Inflammatory macrophage treated with lipopolysaccharide for 1 hour (primary cell): ENCODE measurements at places on chromosomes 7 and 10.

DNA sequence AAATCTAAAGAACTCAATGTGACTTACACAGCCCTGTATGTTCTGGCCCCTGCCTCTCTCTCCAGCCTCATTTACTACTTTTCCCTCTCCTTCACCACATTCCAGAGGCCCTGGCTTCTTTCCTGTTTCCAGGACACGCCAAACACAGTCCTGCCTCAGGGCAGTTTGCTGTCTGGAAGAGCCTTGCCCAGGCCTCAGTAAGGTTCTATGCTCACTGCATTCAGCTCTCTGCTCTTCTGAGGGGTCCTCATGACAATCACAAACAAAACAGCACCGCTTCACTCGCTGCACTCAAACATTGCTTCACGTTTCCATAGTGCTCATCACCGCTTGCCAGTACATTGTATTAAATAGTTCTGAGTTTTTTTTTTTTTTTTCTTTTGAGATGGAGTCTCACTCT is 35.1 kb upstream of the GARS1 start:
- DNase-seq = no peak

GRCh38 chr7:157570531-157571200 is 233.9 kb downstream of the DNAJB6 start:
- DNase-seq = no peak

DNA sequence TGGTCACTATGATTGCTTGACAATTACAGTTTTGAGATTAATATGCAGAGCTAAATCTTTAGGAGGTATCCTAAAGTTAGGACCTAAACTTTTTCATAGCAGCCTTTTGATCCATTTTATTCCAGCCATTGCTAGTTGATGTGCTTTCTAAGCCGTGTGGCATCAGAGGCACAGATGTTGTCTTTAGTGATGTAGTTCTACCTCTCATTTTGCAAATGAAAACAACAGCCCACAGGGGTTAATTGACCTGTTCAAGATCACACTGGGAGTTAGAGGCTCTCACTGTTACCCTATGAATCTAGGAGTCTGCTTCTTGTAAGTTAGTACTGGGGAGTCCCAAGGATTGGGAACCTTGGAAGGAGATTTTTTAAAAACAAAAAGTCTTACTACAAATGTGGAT is 10.6 kb downstream of the AUTS2 start:
- no peak for DNase-seq

GRCh38 chr7:30646154-30646553 is 36.1 kb downstream of the CRHR2 start:
- no peak for DNase-seq

DNA sequence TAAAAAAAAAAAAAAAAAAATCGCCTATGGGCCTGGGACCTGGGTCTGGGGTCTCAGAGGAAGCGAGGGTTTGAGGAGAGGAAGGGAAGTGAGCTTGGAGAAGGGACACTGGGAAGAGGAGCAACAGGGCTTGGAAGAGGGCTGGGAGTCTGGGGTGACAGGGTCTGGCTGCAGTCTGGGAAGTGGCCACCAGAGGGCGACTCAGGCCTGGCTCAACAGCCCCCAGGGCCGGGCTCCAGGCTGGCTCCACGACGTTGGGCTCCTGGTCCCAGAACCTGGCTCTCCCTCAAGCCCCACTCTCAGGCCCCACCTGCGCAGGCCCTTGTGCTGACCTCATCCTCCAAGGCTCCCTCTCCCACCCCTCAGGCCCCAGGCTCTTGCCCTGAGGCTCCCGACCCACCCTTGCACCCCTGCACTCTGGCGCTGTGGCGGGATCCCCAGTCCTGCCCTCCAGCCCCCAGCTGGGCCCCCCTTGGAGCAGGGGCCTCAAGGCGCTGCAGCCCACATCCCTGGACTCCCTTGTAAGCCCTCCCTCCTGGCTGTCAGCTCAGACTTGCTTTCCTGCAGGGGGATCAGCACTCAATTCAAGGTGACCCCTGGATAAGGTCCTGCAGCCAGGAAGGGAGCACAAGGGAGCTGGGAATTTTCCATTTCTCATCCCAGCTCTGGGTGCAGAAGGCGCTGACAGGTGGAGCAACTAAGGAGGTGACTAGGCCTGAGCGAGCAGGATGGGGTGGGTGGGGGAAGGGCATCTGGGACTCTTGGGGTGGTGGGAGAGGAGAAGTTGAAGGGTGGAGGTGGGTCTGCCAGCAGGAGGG is 5.4 kb upstream of the SPACDR start:
- peak; percentile 43 for DNase-seq

DNA sequence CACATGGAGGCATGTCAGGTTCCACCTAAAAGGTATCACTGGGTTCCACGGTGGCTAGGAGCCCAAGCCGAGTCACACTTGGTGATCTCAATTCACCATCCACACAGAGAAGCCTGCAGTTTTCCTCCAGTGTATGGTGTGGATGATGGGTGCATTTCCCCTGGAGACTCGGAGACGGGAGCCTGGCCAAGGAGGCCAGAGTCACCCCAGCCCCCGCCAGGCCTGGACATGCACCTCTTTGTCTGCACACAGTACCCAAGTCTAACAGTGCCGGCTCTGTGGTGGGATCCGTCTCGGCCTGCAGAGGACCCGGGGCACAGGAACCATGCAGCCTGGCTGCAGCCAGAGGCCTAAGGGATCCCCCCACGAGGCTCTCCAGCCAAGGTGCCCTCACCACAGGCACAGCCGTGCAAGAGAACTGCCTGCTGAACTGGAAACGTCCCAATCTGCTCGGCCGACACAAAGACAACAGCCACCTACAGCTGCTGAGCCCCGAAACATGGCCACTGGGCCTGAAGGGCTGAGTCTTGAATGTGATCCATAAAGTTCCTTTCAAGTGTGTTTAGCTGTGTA is 75.2 kb downstream of the DIP2C start:
- DNase-seq = no peak

DNA sequence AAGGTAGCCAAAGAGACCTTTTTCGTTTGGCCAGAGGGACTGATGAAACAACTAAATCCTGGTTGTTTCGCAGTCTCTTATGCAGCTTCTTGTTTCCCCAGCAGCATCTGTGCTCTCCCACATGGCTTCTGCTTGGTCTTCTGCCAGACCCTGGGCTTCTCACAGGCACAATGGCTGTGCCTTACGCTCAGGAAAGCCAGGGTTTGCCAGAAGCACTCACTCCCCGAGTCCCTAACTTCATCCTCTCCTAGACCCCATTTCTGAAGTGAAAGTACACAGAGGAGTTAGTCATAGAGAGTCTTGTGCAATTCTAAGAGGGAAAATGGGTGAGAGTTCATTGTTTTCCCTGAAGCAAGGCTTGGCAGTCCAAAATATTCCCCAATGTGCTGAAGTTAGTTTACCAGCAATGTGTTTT is 121.7 kb downstream of the EVX1 start:
- DNase-seq = peak; percentile 61

DNA sequence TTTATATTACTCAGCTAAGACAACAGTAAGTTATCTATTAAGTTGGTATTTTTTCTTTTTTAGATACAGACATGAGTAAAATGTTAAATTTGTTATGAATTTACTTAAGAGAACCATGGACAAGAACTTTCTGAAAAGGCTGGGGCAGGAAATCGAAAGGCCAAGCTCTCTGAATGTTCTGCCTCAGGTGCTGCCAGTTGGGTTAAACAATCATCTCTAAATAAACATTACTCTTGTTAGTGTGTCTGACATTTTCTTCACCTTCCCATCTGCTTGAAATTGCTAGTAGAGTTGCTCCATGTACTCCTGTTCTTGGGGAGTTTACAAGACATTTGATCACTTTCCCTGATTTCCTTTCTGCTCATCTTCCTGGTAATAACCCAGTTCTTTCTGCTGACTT is 87.5 kb downstream of the ANKRD7 start:
- DNase-seq = no peak

DNA sequence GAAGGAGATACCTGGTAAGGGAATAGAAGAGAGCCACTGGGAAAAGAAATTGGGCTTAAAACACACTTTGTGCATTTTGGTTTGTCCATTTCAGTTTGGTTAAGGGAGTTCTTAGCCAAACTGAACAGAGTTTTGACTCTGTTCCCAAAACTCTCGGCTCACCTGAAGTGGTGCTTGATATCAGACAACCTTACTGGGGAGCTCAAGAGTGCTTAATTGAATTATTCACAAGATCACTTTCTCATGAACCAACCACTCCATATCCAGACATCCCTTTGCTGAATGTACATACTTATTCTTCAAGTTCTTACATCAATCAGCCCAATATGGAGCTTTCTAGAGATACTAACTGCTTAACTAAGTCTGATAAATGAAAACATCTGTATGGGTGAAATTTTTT is 413.1 kb downstream of the GRM8 start:
- no peak for DNase-seq

- no peak for DNase-seq
Observed at GRCh38 chr10:103079100-103079499, 114.0 kb downstream of the NT5C2 start.

DNA sequence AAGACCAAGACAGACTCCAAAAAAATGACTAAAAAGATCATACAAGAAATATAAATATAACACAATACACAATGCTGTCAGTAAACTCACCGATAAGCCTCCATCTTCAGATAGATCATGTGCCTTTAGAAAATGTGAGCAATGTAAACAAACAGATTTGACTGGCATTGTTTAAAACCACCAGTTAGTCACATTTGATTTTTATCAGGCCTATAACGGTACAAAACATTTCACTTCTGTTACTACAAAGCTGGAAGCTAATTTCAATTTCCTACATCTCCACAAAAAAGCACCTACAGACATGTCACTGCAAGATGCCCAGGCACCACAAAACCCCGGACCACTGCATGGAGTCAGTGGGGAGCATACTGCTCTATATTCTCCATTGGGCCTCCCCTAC is 18.9 kb downstream of the SGMS1 start:
- no peak for DNase-seq

DNA sequence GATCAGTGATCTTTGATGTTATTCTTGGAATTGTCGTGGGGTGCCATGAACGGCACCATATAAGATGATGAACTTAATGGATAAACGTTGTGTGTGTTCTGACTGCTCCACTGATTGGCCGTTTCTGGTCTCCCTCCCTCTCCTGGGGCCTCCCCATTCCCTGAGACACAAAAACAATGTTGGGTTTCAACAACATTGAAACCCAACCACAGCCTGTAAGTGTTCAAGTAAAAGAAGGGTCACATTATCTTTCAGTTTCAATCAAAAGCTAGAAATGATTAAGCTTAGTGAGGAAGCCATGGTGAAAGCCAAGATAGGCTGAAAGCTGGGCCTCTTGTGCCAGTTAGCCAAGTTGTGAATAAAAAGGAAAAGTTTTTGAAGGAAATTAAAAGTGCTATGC is 19.5 kb downstream of the EN2 start:
- DNase-seq = no peak

DNA sequence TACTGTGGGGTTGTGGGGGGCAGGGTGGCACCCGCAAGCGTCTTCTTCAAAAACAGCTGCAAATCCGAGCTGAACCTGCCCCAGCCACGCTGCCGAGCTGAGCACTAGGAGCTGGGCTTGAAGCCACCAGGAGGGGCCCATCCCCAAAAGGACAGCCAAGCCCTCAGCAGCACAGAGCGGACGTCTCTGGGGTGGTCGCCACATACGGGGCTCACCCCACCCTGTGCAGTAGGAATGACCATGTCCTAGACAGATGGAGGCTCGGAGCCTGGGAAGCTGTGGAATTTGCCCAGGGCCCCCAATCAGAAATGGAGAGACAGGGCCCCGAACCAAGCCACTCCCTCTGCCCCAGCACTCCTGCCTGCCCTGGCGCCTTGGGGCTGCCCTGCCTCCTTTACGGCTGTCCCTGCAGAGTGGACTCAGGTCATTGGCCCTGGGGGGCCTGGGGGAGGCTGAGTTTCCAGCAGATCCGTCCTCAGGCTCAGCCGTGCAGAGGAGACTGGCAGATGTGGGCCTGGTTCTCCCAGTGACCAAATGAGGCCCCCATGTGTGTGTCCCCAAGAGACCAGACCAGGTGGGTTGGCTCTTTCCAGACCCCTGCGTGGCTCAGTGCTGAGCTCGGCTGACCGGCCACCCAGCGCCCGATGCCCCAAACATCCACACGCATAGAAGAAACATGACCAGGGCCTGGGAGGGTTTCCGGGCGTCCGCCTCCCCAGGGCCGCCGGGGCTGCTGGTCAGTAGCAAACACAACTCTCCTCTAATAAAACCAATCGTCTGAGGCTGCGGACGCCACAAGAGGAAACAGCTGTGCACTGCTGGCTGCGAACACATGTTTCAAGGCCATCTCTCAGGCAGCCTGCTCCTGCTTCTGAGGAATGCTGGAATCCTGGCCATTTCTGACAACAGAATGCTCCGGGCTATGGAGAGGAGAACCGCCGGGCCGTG is 54.9 kb downstream of the PDGFA start:
- DNase-seq = no peak
